ENCODE measurements at places on chromosomes 2 and 18.
A peak's percentile ranks its signal among the peaks of the same experiment; 100 is the strongest.

GRCh38 chr2:6183226-6183625, 491.0 kb downstream of the SOX11 start:
- DNase-seq = no peak

GRCh38 chr2:45960057-45960863, 308.8 kb downstream of the PRKCE start:
- DNase-seq = no peak

GRCh38 chr2:213247566-213247965, 36.7 kb upstream of the SPAG16 start:
- DNase-seq = no peak

GRCh38 chr18:29083545-29083944, 906.6 kb upstream of the CDH2 start:
- DNase-seq = no peak

DNA sequence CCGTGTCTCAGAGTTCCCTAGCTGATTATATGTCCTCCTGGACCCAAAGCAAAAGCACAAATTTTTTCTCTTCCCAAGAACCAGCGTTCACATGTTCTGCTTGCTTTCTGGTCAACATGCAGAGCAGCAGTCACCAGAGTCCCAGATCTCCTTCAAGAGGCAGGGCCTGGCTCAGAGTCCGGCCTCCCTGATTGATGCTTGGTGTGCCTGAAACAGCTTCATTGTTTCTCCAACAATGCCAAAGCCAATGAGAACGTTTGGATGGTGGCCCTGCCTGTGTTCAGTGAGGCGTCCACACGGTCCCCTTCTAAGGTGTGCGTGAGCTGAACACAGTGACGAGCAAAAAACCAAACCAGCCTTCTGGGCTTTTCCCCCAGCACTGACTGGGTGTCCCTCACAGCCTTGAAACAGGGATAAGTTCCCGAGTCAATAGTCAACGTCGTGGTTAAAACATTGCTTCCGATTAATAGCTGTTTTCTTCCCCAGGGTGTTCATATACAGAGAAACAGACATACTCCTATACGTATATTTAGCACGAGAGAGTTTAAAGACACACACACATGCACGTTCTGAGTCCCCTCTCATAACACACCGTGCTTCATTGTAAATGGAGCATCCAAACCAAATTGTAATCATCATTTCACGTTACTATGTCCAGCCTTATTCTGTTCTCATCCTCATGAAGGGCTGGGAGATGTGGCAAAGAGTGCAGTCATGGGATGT, 19.3 kb upstream of the POU3F3 start:
- DNase-seq = peak; percentile 77

DNA sequence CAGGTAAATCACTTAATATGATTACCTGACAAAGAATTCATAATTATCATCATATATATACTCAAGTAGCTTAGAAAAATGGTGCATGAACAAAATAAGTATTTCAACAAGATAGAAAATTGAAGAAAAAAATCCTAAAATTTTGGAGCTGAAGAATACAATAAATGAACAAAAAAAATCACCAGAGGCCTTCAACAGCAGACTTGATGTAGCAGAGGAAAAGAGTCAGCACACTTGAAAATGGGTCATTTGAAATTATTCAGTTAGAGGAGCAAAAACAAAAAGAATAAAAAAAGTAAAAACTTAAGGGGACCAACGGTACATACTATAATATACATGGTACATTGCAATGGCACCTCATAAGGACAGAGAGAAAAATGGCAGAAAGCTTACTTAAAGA, 40.2 kb upstream of the CD226 start:
- DNase-seq = no peak

DNA sequence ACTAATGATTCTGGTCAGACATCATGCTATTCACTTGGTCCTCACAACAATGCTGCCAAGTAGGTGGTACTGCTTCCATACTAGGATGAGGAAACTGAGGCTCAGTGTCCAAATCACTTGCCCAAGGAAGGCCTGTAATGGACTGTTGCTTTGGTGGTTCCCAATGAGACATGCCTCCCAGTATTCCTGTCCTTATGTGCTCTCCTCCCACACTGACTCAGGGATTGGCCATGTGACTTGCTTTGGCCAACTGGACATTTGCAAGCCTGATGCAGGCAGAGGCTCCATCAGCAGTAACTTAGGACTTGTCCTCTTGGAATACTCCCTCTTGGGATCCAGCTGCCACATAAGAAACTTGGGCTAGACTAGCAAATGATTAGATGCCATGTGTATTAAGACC, 3.0 kb downstream of the FBXO41 start:
- no peak for DNase-seq

- DNase-seq = no peak
These were observed 24.4 kb downstream of the SCN9A start for GRCh38 chr2:166351319-166351718.

DNA sequence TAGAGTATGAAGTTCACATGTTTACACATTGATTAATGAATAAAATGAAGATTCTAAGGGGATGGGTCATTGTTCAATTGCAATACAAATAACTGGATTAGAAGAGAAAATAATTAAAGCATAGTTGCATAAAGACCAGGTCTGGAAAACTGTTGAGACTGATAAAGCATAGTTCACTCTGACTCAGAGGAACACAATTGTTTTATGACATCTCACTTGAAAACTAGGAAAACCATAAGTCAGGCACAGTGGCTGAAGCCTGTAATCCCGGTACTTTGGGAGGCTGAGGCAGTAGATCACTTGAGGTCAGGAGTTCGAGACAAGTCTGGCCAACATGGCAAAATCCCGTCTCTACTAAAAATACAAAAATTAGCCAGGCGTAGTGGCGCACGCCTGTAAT, 46.7 kb downstream of the PLA2R1 start:
- no peak for DNase-seq
